HCEC 1CT (cell line): ENCODE measurements at places on chromosomes 7 and 10.
A peak's percentile ranks its signal among the peaks of the same experiment; 100 is the strongest.

GRCh38 chr10:69712342-69712741 lies 82.3 kb downstream of the FAM241B start:
- no peak for DNase-seq

- peak; percentile 85 for DNase-seq
These were observed 3.6 kb downstream of the PLAC9 start for GRCh38 chr10:80136134-80136571.

DNA sequence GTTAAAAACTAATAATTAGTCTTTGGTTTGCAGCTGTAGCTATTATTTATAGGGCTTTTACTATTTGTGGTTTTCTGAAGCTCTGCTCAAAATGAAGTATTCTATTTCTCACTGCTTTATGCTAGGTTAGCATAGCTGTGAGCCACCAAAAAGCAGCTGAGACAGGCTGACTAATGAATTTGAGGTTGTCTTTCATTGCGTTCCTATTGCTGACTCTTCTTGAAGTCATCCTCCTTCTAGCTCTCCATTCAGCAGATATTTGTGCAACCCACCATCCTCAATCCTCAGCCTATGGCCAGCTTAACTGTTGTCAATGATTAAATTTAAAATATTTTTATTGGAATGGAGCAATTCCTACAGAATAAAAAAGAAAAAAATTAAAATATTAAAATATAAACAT lies 2.1 kb upstream of the RALA start:
- peak; percentile 96 for DNase-seq

- DNase-seq = no peak
These were observed 731.0 kb upstream of the GALNT17 start for GRCh38 chr7:70400829-70401380.

DNA sequence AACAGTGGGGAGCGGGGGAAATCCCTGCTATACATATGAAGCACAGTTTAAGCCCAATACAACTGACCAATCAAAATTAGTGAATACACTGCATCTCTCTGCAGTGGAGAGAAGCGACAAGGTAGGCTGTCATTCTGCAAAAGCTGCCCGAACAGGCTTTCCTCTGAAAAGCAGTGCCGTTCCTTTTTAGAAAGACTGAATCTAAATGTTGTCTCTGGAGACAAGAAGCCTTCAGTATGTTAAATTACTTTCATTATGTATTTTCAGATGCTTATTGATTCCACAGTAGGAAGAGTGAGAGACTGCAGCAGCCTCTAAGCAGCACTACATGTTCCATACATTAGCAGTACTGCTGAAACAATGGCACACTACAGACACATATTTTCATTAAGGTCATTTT lies at the start of gene GPR22:
GPR22 (plus strand) TSS at position 129 of the 400 bp plus-strand sequence. CDS start 4,004 bp downstream, outside the sequence.
- DNase-seq = no peak

DNA sequence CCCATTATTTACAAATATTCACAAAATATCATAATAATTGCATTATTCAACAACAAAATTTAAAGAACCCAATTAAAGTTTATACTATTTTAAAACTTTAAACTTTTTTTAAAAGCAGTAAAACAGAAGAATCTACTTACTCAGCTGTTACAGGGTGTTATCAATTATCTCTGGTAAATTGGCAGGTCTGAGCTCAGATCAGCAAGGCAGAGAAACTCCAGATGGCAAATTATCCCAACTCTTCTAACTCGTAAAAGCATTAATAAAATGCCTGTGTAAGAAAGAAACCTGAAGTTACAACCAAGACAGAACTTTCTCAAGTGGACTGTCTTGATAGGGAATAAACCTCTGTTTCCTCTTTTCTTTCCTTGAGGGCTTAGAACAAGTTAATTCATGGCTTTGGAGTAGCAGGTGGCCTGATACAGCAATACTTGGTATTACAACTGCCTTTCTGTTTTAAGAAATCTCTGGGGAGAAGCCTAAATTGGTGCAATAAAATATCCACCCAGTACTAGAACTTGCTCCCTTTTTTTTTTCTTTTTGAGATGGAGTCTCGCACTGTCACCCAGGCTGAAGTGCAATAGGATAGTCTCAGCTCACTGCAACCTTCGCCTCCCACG lies 275.3 kb upstream of the MKLN1 start:
- no peak for DNase-seq

DNA sequence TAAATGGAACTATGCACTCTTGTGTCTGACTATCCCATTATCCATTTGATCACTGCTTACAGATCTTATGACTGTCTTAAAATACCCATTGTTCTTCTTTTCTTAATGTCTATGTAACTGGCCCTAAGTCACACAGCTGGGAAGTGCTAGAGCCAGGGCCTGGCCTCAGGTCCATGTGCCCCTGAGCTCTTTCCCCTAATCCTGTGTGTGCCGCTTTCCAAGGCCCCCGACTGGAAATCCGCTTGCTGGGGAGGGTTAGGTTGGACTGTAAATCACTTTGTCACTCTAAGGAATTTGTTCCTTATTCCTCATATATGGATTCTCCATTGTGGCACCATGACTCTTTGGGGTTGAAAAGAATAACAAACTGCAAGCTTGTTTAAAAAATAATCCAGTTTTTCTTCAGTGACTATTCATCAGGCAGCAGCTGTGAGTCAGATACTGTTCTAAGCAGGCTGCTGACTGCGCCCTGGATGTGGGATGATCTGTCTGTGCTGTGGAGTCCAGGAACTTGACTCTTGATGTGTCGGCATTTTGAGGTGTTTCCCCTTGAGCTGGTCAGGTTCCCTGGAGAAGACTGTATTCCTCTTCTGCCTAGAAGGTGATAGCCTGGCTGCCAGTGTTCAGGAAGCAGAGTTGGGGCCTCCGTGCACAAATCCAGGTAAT lies 236.3 kb downstream of the SDK1 start:
- DNase-seq = peak; percentile 53

GRCh38 chr7:94289071-94289470 lies 105.6 kb upstream of the COL1A2 start:
- peak; percentile 81 for DNase-seq
